ENCODE measurements at places on chromosomes 11 and 22.

- DNase-seq: no peak
Observed at GRCh38 chr11:75949023-75949672, 134.1 kb downstream of the UVRAG start.

DNA sequence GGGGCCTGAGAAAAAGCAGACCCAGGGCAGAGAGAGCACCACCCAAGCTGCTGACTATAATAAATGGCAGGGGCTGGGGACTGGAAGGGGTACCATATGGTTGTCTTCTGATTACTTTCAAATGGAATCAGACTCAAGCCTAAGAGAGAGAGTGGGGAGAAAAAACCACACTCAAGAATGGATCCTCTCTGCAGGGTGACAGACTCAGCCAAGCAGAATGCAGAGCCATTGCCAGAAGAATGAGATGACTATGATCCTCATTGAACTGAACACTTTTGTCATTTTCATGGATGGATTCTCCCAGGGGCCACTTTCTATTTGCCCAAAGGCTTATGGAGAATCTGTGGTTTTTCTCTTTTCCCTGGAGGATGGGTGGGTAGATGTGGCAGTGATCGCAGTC lies 8.7 kb downstream of the UBASH3B start:
- no peak for DNase-seq

DNA sequence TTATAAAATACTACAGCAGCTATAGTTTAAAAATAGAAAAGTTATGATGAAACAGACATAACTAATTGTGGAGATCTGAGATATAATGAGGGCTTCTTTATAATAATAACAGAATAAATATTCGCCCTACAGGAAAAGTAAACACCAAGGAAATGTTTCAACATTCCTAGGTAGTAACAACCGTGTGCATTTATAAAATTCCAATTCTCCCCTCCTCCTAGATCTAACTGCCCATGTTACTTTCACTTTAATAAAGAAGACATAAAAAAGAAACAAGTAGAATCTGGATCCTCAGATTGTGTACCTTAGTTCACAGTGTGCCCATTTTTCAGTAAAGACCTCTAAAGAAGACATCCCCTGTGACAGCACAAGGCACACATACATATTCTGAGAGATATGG lies 57.8 kb upstream of the MN1 start:
- DNase-seq: no peak

GRCh38 chr11:11659567-11660362 lies 38.0 kb upstream of the GALNT18 start:
- no peak for DNase-seq

DNA sequence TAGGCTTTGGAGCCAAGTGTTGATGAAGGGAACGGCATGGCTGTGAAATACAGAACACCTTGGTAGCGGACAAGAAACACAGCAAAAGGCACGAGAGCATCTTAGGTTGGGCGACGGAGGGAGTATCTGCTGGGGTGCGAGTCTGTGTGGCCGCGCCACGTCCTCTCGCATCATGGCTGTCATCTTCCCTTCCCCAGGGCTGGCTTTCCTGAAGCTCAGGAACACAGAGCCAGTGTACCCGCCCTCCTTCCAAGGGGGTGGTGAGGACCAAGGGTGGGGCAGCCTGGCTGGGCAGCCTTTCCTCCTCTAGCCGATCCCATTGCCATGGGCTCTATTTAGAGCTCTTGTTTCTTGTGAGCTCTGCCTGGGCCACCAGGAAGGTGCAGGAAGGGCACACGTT lies 154.4 kb downstream of the FEZ1 start:
- no peak for DNase-seq

DNA sequence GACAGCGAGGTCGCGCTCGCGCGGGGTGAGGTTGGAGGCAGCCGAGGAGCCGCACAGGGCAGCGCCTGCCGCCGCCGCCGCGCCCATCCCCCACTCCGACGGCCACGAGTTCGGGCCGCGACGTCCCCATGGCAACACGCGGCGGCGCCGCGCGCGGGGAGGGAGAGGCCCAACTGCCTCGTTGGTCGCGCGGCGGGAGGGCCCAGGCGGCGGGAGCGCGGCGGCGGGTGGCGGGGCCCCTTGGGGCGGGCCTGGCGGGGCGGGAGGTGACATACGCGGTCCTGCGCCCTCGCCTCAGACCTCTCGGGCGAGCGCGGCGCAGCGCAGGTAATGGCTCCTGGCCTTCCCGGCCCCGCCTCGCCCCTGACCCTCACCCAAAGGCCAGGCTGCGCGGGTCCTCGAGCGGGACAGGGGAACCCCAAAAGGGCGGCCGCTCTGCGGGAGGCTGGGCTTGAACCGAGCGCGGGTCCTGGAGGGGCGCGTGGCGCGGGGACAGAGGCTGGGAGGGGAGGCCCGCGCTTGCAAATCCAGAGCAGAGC lies at the start of gene DEUP1:
DEUP1 (plus strand) TSS at position 297 of the 539 bp plus-strand sequence. CDS start 1,518 bp downstream, outside the sequence.
- peak; percentile 31 for DNase-seq

DNA sequence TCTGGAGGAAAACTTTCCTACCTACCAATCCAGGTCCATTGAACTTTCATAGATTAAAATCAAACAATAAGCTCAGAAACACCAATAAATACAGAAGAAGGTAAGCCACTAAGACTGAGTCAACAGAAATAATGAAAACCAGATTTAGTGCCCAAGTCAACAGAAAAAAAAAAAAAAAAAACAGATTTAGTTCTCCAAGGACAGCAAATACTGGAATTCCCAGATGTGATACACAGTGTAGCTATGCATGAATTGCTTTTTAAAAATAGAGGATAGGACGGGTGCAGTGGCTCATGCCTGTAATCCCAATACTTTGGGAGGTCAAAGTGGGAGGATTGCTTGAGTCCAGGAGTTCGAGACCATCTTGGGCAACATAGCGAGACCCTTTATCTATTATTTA lies 15.7 kb downstream of the DMC1 start:
- no peak for DNase-seq

- DNase-seq: no peak
Observed at GRCh38 chr11:29518389-29519174, 498.2 kb downstream of the KCNA4 start.

DNA sequence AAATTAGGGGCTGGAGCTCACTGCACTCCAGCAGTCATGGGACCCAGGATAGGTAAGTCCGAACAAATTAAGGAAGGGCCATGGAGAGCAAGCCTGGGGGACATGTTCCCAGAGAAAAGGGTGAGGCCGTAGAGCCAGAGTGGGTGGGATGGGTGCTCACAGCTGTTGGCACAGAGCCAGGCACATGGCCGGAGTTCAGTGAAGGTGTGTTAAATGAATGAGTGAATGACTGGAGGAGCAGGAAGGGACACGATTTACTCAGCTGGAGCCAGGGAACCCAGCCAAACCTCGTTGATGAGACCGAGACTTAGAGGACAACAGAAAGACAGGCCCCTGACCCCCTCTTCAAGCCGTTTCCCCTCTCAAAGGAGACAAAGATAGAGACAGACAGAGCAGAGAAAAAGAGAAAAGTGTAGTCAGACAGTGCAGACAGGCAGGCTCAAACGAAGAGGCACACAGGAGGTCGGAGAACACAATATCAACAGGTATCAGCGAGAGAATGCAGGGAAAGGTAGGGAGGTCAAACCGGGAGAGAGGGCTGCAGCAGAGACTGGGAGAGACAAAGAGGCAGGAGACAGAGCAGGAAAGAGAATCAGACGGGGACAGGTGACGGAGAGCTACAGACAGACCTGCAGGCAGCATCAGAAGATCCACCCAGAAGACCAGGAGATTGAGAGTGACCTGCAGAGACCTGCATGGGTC lies 590 bp downstream of the SLCO2B1 start:
- no peak for DNase-seq

DNA sequence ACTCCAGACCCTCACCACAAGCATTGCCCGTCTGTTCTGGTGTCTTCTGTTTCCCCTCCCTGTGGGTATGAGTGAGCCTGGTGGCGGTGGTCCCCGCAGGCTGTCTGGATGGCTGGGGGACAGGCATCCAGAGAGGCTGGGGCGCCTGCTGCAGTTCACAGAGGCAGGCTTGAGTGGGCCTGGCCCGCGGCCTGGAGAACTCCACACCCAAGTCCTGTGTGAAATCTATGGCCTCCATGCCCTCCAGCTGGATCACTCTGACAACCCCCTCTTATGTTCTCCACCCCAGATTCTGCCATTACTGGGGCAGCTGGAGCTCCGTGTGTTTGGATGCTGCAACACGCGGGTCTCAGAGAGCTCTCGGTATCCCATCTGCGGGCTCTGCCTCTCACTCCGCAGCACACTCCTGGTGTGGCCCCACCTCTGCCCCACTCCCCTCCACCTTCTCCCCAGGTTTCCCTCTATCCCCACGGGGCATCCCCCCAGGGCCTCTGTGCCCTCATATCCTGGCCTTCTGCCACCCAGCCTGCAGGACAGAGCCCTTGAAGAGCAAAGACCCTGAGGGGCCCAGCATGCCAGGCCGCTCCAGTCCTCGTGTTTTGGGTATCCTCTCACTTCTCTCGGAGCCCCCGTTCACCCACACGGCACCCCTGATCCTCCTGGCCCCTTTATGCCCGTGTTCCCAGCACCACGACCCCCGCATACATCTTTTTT lies 31.3 kb downstream of the LRRC74B start:
- DNase-seq: no peak

DNA sequence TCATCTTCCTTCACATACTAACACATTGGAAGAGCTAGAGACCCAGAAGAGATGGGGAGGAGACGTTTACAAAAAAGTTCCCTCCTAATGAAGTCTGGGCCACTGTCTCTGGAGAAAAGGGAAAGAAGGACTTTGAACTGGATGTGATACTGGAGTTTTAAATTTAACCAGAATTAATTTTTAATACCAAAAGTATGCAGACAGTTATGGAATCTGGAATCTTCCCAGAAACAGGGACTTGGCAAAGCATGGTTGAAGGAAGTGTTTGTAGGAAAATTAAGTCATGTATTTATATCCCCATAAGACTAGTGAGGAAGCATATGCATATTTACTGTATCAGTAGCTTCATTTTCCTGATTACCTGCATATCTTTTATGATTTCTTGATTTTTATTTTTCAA lies 215.5 kb downstream of the TTC28 start:
- DNase-seq: no peak

DNA sequence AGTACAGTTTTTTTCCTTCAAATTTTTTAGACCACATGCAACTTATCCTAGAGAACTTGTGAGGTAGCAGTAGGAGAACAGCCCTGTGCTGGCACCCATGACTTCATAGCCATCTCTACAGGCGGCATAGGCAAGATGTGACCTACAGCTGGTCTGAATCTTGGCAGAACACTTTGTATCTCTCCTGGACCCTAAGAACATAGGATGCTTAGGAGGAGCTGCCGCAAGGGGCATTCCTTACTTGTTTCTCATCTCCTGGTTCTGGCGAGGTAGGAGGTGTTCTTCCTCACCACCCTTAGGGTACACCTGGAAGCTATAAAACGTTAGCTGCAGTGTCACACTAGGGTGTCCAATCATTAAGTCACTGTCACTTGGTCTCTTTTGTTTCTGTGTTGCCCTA lies 16.4 kb downstream of the CWC15 start:
- DNase-seq: no peak

GRCh38 chr11:121236115-121237001 lies 56.2 kb upstream of the SC5D start:
- DNase-seq: no peak

- no peak for DNase-seq
Observed at GRCh38 chr11:133047036-133047770, 485.1 kb downstream of the OPCML start.

DNA sequence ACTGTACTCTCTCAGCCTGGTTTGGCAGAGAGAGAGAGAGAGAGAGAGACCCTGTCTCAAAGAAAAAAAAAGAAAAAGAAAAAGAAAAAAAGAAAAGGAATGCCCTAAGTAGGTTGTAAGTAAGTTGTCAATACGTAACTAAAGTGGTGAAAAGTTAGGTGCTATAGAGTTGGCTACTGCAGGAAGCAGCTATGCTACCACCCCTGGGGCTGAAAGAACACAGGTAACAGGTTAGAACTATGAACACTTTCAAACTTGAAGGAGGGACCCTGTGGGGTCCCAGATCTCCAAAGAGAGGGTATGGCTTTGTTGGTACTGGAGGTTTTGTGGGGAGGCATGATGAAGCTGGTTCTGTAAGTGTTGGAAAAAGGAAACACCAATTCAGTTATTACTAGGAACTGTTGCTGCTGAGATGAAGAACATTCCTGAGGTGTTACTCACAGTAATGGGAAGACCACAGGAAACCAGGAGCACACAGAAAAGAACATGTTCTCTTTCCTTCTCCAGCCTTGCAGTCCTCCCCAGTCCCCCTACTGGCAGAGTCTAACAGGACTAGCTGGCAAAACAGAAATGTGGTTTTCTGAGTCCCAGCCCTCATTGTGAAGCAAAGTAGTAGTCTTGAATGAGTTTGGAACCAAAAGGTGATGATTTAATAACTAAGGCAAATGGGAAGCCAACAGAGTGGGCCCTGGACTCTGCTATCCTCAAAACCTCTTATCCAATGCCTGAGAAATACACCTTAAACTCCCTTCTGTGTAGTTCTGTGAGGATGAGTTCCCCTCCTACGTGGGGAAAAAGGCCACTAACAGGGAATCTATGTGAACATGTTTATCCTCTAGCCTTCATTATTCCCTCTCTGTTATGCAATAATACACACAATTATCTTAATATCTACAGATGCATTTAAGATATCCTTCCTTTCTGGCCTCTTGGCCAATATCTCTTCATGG lies 427.0 kb upstream of the DDI1 start:
- DNase-seq: no peak

DNA sequence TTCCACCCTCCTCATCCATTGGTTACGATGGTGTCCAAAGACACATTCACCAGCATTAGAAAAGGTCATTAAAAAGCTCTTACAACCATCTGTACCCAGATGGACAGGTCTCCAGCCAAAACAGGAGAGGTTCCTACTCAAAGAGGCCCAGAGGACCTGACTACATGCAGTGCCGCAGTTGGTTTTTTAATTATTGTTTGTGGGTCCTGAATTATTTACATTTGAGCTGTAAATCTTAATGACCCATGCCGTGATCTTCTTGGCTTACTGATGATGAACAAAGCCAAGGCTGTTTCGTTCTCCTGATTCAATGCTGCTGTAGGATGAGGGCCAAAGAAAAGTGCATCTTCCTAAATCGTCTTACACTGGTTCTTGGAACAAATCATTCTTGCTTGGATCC lies 83.7 kb downstream of the CADM1 start:
- DNase-seq: peak; percentile 74

Measured in NCI-H748 treated with DMSO at 0.1 percent for 48 hours (cell line).